ENCODE measurements at places on chromosomes 7 and 10. TPM values are rescaled to one million over a fixed set of nuclear protein-coding genes. Genes with fewer than 3 reads are reported as not detected.

DNA sequence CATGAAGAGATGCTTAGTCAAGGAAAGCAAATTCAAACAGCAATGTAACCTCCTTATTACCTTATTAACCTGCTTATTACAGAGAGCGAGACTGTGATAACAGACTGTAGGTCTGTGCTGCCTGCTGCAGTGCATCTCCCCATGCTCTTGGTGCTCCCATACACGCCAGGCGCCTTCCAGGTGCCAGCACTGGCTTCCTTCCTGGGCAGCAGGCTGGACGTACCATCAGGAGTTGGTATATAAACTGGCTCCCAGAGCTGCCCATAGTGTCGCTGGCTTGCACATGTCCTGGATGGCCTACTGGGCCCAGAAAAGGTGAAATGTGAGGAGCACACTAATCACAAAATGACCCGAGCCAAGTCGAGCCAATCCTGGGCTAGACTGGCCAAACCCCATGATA, 13.5 kb downstream of the ATP6V0E2 start:
- H3K27ac ChIP-seq: no peak overlapping the region
- H3K27me3 ChIP-seq: no peaks in the 10 kb centered on the region
- no peaks in the 10 kb centered on the region for H3K4me1 ChIP-seq
- H3K36me3 ChIP-seq: peaks cover 2% of the 10 kb centered on the region
- H3K4me3 ChIP-seq: no peak overlapping the region

GRCh38 chr10:2935647-2936386, 131.5 kb upstream of the PFKP start:
- no peaks in the 10 kb centered on the region for H3K4me1 ChIP-seq
- no peak overlapping the region for H3K27ac ChIP-seq
- H3K36me3 ChIP-seq: no peaks in the 10 kb centered on the region
- no peak overlapping the region for H3K4me3 ChIP-seq
- peaks cover 32% of the 10 kb centered on the region for H3K27me3 ChIP-seq
- no peak for DNase-seq

LMOD2 gene
- not detected for total RNA-seq

HOXA2 gene
- total RNA-seq: not detected

DNA sequence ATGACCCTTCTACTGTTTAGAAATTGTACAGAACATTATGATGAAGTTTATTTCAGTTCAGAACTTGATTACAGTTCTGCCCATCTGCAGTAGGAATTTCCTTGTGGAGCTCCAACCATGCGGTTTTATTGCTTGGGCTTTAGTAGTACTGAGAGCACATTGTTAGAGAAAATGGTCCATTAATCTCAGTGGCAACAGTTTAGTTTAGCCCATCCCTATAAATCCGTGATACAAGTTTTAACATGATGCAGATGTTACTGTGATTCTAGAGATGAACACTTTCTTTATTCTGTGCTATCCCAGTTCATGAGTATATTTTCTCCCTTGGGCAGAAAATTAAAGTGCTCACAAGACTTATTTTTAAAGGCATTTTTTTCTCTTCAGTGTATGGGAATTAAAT, 84.8 kb upstream of the FZD8 start:
- H3K4me3 ChIP-seq: no peak overlapping the region
- peaks cover 3% of the 10 kb centered on the region for H3K27me3 ChIP-seq
- H3K27ac ChIP-seq: no peak overlapping the region
- DNase-seq: no peak
- H3K36me3 ChIP-seq: no peaks in the 10 kb centered on the region
- H3K4me1 ChIP-seq: no peaks in the 10 kb centered on the region

DNA sequence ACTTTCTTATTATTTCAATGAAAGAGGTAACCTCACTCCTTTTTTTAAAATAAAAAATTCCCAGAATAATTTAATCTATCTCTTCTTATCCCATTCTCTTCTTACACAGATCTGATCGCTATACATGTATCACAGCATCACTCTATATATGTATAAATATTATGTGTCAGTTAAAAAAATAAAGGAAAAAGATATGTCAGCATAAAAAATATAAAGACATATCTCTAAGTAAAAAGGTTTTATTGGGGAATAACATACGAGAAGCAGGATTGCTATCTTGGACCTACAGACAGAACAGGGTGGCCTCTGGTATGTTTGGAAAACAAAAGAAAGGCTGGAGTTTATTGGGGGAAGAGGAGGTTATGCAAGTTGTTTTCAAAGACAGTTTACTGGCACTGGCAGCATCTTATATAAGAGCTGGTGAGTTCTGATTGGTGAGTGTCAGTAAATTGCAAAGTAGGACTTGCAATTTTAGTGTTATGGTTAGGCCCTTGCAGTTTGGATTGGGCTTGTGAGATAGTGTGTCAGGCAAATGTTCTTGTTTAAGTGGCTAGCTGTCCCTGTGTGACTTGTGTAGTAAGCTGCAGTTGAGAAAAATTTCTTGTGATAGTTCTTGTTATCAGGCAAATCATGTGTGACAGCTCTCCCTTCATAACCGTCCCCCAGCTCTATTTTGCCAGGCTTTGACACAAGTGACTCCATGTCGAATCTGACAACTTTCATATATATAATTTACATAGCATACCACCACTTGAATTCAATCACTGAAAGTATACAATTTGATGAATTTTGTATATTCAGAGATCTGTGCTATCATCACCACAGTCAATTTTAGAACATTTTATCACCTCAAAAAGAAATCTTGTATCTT, 118.2 kb downstream of the HBP1 start:
- no peak for DNase-seq
- no peak overlapping the region for H3K4me3 ChIP-seq

DNA sequence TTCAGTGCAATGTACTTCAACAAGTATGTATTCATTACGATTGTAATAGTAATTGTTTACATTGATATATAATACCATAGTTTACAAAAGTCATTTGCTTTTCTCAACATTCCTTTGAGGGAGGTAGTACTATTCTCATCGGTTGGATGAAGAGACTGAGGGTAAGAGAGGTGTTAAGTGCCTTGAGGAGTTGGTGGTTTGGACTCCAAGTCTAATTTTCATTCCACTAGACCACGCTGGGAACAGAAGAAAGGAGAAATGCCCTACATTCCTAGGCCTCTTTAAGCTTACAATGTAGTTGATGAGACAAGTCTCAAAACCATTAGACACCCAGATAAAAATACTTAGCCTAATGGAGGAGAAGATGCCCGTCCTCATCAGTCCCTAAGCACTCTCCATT, 28.6 kb downstream of the CDK1 start:
- no peaks in the 10 kb centered on the region for H3K27me3 ChIP-seq
- H3K4me1 ChIP-seq: no peaks in the 10 kb centered on the region
- no peak for DNase-seq
- H3K4me3 ChIP-seq: no peak overlapping the region
- no peak overlapping the region for H3K27ac ChIP-seq

PKD2L1 gene
- total RNA-seq: not detected

GRCh38 chr7:55538538-55538937, 33.8 kb downstream of the VOPP1 start:
- peaks cover 18% of the 10 kb centered on the region for H3K36me3 ChIP-seq
- no peak for DNase-seq
- peaks cover 73% of the 10 kb centered on the region for H3K4me1 ChIP-seq
- no peak overlapping the region for H3K4me3 ChIP-seq
- no peaks in the 10 kb centered on the region for H3K27me3 ChIP-seq
- H3K27ac ChIP-seq: peak overlapping the region; percentile 57

DNA sequence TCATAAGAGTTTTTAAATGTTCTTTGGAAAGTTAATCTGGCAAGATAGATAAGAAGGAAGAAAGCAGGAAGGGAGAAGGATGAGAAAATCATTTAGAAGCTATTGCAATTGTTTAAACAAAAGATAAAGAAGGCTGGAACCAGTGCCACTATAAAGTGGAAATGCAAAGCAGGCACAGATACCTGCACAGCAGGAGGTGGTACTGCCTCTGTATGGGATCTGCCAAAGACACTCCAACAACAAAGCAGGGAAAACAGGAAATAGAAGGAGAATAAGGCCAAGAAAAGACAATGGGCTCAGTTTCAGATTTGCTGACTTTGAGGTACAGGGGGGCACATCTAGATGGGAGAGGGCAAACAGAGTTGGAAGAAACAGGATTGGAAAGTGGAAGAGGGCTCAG, 138.6 kb downstream of the PPP1R17 start:
- no peak for DNase-seq
- no peaks in the 10 kb centered on the region for H3K36me3 ChIP-seq
- no peak overlapping the region for H3K4me3 ChIP-seq
- H3K27ac ChIP-seq: no peak overlapping the region

RARRES2 gene
- not detected for total RNA-seq

GRCh38 chr10:12847361-12847975, 154.0 kb downstream of the CCDC3 start:
- H3K36me3 ChIP-seq: no peaks in the 10 kb centered on the region
- no peak overlapping the region for H3K27ac ChIP-seq
- H3K27me3 ChIP-seq: peaks cover 24% of the 10 kb centered on the region
- peak; percentile 59 for DNase-seq
- H3K4me3 ChIP-seq: no peak overlapping the region

DNA sequence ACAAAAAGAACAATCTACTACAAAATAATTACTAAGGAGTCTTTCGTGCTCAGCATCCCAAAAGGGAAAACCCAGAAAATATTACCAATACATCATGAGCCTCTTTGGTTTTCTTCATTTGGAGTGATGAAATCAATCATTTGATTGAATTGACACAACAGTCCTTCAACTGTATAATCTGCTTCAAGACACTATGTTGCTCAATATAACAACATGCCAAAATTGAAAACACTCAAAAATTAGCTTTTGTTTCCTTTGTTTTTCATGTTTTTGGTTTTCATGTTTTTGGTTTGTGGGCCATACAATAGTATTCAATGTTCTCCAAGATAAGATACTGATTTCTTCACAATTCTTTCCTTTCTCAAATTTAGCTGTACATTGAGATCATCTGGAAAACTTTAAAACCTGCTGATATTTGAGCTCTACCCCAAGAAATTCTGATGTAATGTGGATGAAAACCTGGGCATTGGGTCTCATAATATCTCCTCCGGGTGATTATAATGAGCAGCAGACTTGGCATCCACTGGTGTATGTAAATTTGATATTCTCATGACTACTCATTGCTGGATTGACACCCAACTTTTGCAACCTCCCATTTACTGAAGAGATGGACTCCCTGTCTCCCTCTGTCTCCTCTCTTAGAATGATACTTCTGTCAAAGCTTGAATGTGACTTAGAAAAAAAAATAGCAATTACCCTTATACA, 4.6 kb downstream of the SOSTDC1 start:
- H3K27me3 ChIP-seq: peaks cover 3% of the 10 kb centered on the region
- H3K36me3 ChIP-seq: no peaks in the 10 kb centered on the region
- no peak overlapping the region for H3K27ac ChIP-seq
- no peaks in the 10 kb centered on the region for H3K4me1 ChIP-seq

DNA sequence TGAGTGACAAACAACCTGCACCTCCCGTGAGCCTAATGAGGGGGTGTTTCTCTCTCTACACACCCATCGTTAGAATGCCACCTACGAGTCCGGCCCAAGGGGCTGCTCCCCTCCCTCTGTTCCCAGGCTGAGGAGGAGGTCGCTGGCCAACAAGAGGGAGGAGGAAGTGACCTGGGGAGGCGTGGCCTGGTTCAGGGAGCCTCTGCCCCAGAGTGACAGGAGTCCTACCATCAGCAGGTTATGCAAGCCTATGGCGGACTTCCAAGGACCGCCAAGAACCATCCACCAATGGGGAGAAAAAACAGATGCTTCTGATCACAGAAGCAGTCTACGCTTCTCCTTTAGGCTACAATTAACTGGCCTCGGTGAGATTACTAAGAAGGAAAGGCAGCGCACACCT, 12.3 kb upstream of the EGFR start:
- H3K4me1 ChIP-seq: no peaks in the 10 kb centered on the region
- peaks cover 19% of the 10 kb centered on the region for H3K27me3 ChIP-seq
- no peak overlapping the region for H3K27ac ChIP-seq
- H3K36me3 ChIP-seq: no peaks in the 10 kb centered on the region

DNA sequence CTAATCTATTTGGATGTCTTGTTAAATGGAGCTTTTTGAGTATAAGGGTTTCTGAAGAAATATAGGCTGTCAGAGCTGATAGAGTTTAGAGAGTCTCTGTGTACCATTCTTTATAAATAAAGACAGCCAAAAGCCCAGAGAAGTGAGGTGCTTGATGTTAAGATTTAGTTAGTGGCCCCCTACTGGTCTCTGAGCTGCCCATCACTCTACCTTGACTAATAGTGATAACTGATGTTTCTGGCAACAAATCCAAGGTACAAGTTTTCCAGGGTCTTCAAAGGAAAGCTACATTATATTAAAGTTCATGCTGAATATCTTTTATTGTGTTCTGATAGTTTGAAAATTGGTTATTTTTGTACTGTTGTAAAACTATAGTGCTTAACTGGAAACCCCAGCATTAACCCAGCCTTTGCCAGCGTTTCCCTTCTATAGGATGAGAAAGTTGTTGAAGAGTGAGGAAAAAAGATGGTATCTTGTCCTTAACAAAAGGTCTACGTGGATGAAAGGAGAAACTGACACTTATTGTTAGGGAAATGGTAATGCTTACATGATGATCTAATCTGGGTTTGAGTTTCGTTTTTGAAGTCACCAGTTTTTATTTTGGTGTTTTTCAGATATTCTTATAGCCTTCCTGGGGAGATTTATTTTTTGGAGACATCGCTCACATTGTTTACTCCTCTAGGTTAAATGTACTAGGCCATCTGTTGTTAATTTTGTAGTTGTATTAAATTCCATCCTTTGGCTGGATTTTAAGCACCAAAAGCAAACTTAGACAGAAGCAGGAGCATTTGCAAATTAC, 79.0 kb downstream of the AUTS2 start:
- H3K4me1 ChIP-seq: no peaks in the 10 kb centered on the region
- H3K27ac ChIP-seq: no peak overlapping the region
- no peak for DNase-seq
- H3K36me3 ChIP-seq: no peaks in the 10 kb centered on the region

DNA sequence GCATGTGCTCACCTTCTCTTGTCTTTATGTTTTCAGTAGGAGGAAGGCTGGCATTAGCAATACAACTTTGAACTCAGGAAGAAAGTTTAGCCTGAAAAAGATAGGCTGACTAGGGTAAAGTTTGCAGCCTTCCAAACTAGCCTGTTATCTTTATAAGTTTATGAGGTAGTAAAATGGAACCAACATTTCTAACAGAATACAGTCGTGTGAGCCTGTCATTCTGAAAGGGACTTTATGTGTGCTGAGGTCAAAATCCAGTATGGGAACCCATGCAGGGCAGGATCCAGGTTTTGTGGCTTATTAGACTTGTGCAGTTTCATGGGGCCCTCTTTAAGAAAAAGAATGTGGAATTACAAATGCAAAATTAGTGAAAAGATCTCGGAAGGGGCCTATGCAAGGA, 201.0 kb upstream of the PRPS1L1 start:
- H3K36me3 ChIP-seq: no peaks in the 10 kb centered on the region
- no peak overlapping the region for H3K4me3 ChIP-seq
- no peak overlapping the region for H3K27ac ChIP-seq
- DNase-seq: no peak
